Cardiac muscle cell (in vitro differentiated cells and primary cell): ENCODE measurements at places on chromosomes 13 and 19.

DNA sequence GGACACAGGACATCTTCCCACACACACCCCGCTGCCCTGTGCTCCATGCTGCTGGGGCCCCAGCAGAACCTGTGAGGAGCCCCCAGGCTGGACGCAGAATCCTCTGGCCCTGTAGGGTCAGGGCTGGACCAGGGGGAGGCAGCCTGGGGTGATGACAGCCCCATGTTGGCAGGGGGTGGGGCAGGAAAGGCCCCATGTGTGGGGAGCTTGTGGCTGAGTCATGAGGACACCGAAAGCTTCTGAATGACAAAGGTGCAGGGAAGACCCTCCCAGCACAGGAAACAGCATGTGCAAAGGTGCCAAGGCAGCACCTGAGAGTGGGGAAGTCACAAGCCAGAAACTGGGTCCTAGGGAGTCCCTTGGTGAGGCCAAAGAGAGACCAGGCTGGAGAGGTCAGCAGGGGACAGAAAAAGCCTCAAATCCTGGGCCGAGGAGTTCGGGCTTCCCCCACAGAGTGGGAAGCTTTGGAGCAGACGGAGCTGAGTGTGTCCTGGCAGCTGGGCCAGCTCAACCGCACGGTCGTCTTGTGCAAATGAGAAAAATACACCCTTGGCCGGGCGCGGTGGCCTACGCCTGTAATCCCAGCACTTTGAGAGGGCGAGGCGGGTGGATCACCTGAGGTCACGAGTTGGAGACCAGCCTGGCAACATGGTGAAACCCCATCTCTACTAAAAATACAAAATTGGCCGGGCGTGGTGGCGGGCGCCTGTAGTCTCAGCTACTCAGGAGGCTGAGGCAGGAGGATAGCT, 17.5 kb downstream of the ATP8B3 start:
- peaks cover 7% of the 10 kb centered on the region for H3K27me3 ChIP-seq
- DNase-seq = no peak
- H3K4me1 ChIP-seq = no peaks in the 10 kb centered on the region
- H3K27ac ChIP-seq = no peak overlapping the region
- no peaks in the 10 kb centered on the region for H3K36me3 ChIP-seq

DNA sequence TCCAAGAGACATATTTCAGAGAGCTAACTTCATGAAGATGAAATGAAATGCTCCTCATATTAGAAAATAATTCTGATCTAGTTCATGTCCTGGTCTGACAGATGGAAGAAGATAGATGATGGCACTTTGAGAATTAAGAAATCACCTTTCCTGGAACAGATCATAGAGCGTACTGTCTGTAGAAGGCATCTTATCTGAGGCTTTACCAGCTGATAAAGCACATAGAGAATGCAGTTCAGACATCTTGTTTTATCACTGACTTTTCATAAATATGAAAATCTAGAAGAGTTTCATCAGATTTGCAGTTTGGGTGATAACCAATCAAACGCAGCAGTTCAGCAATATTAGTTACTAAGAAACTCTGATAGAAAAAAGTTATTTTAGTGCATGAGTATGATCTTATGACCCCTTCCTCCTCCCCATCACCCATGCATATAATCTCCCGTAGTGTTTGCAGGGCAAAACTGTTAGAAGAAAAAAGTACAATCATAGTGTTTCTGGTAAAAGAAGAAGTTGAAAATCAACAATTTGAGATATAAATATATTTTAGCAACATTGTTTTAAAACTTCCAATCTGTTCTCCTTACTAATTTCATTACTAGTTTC, 585.2 kb downstream of the PCDH9 start:
- H3K4me1 ChIP-seq = no peaks in the 10 kb centered on the region
- no peak for DNase-seq
- no peak overlapping the region for H3K27ac ChIP-seq

DNA sequence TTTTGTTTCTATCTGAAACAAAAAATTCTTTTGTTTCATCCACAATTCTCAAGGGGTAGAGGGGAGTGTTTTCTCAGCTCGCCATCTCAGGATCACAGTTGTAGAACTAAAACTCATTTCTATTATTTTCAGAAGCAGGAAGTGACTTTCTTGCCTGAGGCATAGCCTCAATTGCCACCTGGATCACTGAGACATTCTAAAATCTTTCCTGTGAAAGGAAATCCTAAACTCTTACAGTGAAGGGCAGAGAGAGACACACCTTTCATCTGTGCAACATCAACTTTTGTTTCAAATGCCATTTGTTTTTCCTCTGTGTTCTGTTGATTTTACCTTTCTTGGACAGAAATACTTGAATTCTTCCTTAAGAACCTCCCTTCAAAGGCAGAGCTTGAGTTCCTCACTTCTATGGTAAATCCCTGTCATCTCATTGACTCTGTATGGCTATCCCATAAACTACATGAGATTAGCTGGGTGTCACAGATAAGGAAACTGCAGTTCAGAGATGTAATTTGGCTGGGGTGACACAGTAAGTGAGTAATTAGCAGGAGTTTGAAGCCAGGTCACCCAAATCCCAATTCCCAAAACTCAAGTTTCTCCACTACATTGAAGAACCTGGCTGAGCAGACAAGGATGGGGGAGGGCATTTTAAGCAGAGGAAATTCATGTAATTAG, 224.4 kb upstream of the HTR2A start:
- no peak overlapping the region for H3K4me3 ChIP-seq
- H3K4me1 ChIP-seq = peaks cover 6% of the 10 kb centered on the region
- no peaks in the 10 kb centered on the region for H3K27me3 ChIP-seq
- DNase-seq = no peak
- no peaks in the 10 kb centered on the region for H3K36me3 ChIP-seq

DNA sequence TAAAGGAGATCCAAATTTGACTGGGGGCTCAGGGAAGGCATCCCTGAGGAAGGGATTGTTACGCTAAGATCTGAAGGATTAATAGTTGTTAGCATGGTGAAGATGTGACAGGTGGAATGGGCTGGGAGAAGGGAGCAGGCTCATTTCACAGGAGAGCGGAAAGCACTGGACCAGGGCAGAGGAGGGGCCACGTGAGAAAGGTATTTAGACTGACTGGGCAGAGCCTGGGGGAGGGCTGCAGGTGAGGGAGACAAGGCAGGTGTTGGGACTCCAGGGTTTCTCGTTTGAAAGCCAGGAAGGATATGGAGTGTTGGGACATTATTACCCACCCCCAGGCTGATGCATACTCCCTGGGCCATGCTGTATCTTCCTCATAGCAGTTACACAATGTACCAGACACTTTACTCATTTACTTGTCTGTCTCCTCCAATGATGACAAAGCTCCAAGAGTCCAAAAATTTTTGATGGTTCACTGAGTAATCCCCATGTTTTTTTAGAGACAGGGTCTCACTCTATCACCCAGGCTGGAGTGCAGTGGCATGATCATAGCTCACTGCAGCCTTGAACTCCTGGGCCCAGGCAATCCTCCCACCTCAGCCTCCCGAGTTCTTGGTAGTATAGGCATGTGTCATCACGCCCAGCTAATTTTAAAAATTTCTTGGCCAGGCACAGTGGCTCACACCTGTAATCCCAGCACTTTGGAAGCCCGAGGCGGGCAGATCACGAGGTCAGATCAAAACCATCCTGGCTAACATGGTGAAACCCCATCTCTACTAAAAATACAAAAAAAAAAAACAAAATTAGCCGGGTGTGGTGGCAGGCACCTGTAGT, 2.3 kb downstream of the TRAPPC6A start:
- no peak for DNase-seq
- no peaks in the 10 kb centered on the region for H3K27me3 ChIP-seq
- H3K4me3 ChIP-seq = no peak overlapping the region
- no peaks in the 10 kb centered on the region for H3K36me3 ChIP-seq
- no peak overlapping the region for H3K27ac ChIP-seq
- H3K4me1 ChIP-seq = peaks cover 10% of the 10 kb centered on the region

DNA sequence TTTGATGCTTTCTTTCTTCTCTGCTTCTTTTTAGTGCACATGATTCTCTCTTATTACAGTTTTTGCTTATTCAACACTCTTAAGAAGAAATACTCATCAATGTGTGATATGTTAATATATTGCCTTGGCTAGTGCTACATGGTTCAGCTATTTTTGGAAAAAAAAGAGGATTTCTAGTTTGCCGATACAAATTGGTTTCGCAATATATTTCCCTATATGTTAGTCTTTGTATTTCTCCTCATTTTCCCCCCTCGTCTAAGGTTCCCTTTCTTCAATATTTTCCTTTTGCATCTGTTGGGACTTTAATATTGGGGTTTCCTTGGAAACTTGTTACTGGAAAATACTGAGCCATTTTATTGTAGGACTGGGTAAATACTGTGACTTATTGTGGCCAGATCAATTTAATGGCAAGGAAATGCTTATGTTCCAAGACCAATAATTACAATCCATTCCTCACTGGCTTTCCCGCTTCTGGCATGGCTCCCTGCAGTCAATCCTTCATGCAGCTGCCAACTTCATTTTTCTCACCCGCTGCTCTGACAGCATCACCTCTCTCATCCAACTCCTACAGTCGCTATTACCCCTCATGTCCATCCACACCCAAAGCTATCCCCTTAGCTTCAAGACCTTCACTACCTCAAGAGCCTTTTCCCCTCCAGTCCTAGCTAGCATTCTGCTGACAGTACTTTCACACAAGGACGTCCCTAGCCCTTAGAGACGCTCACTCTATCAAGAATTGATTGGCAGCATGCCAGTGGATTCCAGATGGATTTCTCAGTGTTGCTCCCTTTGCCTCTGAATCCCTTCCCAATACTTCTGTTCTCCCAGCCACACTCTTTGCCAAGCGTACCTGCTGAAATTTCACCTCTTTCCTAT, 280.1 kb upstream of the TMTC4 start:
- no peak overlapping the region for H3K4me3 ChIP-seq
- H3K27ac ChIP-seq = no peak overlapping the region
- H3K36me3 ChIP-seq = no peaks in the 10 kb centered on the region
- H3K4me1 ChIP-seq = no peaks in the 10 kb centered on the region
- no peaks in the 10 kb centered on the region for H3K27me3 ChIP-seq
- DNase-seq = no peak

DNA sequence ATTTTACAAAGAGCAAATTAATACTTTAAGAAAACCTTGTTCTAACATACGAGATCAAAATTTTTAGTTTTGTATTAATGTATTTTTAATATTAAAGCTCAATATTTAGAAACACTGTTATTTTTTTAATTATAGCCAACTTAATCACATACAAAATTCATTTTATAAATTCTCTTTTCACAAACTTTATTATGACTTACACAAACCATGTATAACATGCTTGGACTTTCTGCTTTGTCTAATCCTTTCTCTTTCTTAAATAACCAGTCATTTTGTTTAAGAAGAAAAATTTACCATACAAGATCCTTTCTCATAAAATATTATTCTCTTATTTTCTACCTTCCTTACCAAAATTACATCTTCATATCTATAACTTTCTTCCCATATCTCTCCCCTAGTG, 62.2 kb downstream of the CYSLTR2 start:
- no peak for DNase-seq
- no peaks in the 10 kb centered on the region for H3K27me3 ChIP-seq
- H3K4me3 ChIP-seq = no peak overlapping the region
- H3K36me3 ChIP-seq = no peaks in the 10 kb centered on the region
- no peaks in the 10 kb centered on the region for H3K4me1 ChIP-seq

GRCh38 chr13:35346494-35346893, 130.0 kb downstream of the MAB21L1 start:
- H3K4me3 ChIP-seq = no peak overlapping the region
- H3K4me1 ChIP-seq = peaks cover 7% of the 10 kb centered on the region
- H3K27ac ChIP-seq = no peak overlapping the region
- H3K36me3 ChIP-seq = no peaks in the 10 kb centered on the region
- no peak for DNase-seq

- peaks cover 2% of the 10 kb centered on the region for H3K36me3 ChIP-seq
- no peaks in the 10 kb centered on the region for H3K27me3 ChIP-seq
- peak overlapping the region; percentile 66 for H3K4me3 ChIP-seq
- no peak for DNase-seq
These were observed 587 bp upstream of the ZNF383 start for GRCh38 chr19:37217480-37217774.
